ENCODE measurements at places on chromosomes 2 and 18. TPM values are rescaled to one million over a fixed set of nuclear protein-coding genes. Genes with fewer than 3 reads are reported as not detected.

Gene AKAIN1
- total RNA-seq, result not detected

Gene SLC11A1
- total RNA-seq, result 38.1 TPM

Gene CYP26B1
- total RNA-seq, result 1.2 TPM

Gene TM4SF20
- total RNA-seq, result not detected

Gene LOXL3
- total RNA-seq, result 8.6 TPM

Gene PLGLB2
- 0.66 TPM for total RNA-seq

Gene G6PC2
- not detected for total RNA-seq

Gene ATOH8
- 45.2 TPM for total RNA-seq

Gene UBXN2A
- 20.8 TPM for total RNA-seq

Gene TSGA10
- total RNA-seq, result 1.5 TPM

Gene ZAP70
- 1.2 TPM for total RNA-seq

DNA sequence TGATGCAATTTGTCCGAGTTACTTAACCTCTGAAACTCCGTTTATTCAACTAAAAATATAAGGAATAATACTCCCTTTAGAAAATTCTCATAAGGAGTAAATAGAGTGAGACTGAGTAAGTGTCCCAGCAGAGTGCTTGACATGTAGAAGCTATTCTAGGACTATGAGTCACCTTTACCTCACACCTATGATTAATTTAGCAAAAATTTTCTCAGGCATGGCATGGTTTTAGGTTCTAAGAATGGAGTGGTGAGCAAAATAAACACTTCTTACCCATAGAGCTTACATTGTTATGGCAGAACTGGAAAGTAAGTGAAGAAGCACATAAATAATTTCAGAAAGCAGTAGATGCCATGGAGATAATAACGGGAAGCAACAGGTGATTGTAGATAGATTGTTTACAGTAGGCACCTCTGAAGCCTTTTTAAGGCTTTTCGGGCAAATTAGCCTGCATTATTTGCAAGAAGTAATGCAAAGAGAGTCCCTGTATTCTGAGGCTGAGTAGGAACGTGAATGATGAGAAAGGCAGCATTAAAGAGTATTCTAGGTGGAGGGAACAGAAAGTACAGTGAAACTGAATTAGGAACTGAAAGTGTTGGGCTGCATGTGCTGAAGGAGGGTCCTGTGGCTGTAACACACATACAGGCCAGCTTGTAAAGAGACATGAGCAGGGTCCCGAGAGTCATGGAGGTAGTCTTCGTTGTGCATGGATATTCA is 209.2 kb downstream of the ZNF407 start:
- H3K27ac ChIP-seq, result peak overlapping the region; percentile 57
- H3K4me1 ChIP-seq, result peaks cover 29% of the 10 kb centered on the region
- H3K36me3 ChIP-seq, result no peaks in the 10 kb centered on the region
- no peaks in the 10 kb centered on the region for H3K27me3 ChIP-seq

DNA sequence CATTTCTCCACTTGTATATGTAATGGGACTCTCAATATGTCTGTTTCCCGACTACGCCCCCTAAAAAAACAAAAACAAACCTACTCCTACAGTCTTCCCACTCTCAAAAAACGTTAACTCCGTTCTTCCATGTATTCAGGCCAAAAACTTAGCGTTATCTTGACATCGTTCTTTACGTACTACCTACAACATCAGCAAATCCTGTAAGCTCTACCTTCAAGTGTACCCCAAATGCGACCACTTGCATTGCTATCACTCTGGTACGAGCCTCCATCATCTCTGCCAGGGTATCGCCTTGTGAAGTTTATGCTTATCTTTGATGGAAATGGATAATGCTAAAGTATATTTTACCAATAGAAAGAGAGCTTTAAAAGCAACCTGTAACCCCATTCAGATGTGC is 479 bp downstream of the GPATCH11 start:
- H3K36me3 ChIP-seq, result peaks cover 40% of the 10 kb centered on the region
- peak overlapping the region; percentile 80 for H3K27ac ChIP-seq
- H3K4me3 ChIP-seq, result peak overlapping the region; percentile 72
- no peak for DNase-seq
- peaks cover 44% of the 10 kb centered on the region for H3K4me1 ChIP-seq

- no peak overlapping the region for H3K4me3 ChIP-seq
- no peak overlapping the region for H3K27ac ChIP-seq
- H3K36me3 ChIP-seq, result no peaks in the 10 kb centered on the region
- no peaks in the 10 kb centered on the region for H3K4me1 ChIP-seq
- H3K27me3 ChIP-seq, result no peaks in the 10 kb centered on the region
Observed at GRCh38 chr2:197626965-197627625, 48.3 kb downstream of the RFTN2 start.

- H3K27me3 ChIP-seq, result no peaks in the 10 kb centered on the region
- no peaks in the 10 kb centered on the region for H3K4me1 ChIP-seq
- no peak overlapping the region for H3K4me3 ChIP-seq
- H3K36me3 ChIP-seq, result no peaks in the 10 kb centered on the region
- no peak for DNase-seq
Observed at GRCh38 chr2:121902171-121902591, 146.7 kb downstream of the TSN start.

DNA sequence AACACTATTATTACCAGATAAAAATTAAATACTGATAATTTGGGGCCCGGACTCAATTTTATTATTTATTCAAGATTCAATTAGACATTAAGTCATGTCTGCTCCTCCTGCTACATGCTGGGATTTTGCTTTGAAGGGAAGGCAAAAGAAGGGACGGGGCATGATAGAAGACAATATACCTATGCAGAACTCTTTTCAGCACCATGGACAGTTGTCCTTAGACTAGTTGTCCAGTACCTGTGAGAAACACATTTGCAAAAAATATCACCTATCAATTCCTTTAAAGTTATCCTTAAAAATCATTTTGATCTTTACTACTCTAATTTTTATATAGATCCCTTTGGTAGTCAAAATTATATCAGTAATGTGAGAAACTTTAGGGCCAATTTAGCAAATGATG is 100.2 kb upstream of the SULT1C3 start:
- no peak overlapping the region for H3K4me3 ChIP-seq
- no peaks in the 10 kb centered on the region for H3K27me3 ChIP-seq
- no peak for DNase-seq
- no peaks in the 10 kb centered on the region for H3K36me3 ChIP-seq

GRCh38 chr2:213792045-213792444 is 507.8 kb downstream of the SPAG16 start:
- H3K27me3 ChIP-seq, result no peaks in the 10 kb centered on the region
- H3K27ac ChIP-seq, result no peak overlapping the region
- no peak overlapping the region for H3K4me3 ChIP-seq
- DNase-seq, result no peak
- H3K4me1 ChIP-seq, result no peaks in the 10 kb centered on the region

- H3K27me3 ChIP-seq, result no peaks in the 10 kb centered on the region
- no peak for DNase-seq
- H3K4me1 ChIP-seq, result no peaks in the 10 kb centered on the region
Observed at GRCh38 chr2:169315357-169315756, 47.0 kb downstream of the LRP2 start.

DNA sequence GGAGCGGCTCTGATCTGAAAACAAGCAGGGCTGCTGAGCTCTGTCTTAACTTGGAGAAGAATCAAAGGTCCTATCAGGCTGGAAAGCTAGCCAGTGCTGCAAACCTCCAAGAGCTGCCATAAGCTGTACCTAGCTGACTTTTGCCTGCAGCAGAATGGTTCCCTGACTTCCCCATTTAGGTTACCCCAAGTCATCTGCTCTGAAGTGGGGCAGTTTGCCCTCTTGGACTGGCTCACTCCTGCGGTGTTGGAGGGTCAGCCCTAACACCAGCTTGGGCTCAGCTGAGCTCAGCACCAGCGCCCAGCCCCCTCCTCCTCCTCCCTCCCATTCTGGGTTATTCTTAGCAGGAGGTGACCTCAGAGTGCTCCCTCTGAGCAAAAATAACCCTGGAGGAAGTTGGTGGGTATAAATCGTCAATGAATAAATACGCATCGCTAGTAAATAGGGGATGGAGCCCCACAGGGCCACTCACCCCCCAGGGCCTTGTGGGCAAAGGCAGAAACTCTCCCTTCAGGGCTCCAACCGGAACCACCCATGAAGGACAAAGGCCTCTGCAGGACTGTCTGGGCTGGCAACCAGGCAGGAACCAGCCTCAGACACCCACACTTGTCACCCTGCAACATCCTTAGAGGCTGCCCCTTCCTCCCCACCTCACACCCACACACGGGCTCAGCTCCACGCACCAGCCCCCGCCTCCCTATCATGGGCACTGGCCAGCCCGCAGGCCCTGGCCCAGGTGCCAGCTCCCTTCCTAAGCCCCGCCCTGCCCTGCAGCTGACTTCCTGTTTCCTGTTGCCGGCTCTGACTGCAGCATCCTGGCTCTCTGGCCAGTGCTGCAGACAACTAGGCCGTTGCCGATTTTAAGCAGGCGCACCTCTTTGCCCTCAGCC is 46.9 kb downstream of the DNMT3A start:
- H3K4me3 ChIP-seq, result peak overlapping the region; percentile 13
- H3K27me3 ChIP-seq, result no peaks in the 10 kb centered on the region
- peaks cover 83% of the 10 kb centered on the region for H3K4me1 ChIP-seq
- H3K27ac ChIP-seq, result peak overlapping the region; percentile 77

GRCh38 chr2:16106619-16107018 is 166.3 kb downstream of the MYCN start:
- H3K4me1 ChIP-seq, result peaks cover 11% of the 10 kb centered on the region
- H3K36me3 ChIP-seq, result no peaks in the 10 kb centered on the region
- DNase-seq, result no peak

GRCh38 chr2:241386519-241386918 is 30.4 kb downstream of the FARP2 start:
- H3K4me3 ChIP-seq, result no peak overlapping the region
- no peaks in the 10 kb centered on the region for H3K36me3 ChIP-seq
- DNase-seq, result no peak
- H3K27ac ChIP-seq, result no peak overlapping the region

- H3K4me1 ChIP-seq, result peaks cover 49% of the 10 kb centered on the region
- H3K27ac ChIP-seq, result peak overlapping the region; percentile 90
- no peaks in the 10 kb centered on the region for H3K27me3 ChIP-seq
- no peaks in the 10 kb centered on the region for H3K36me3 ChIP-seq
- DNase-seq, result no peak
Observed at GRCh38 chr2:43081131-43081765, 145.2 kb downstream of the ZFP36L2 start.

GRCh38 chr2:120338015-120338414 is 7.9 kb upstream of the INHBB start:
- H3K27me3 ChIP-seq, result peaks cover 77% of the 10 kb centered on the region
- DNase-seq, result no peak
- no peaks in the 10 kb centered on the region for H3K36me3 ChIP-seq
- H3K4me3 ChIP-seq, result no peak overlapping the region
- H3K4me1 ChIP-seq, result peaks cover 2% of the 10 kb centered on the region

- no peak overlapping the region for H3K4me3 ChIP-seq
- no peaks in the 10 kb centered on the region for H3K36me3 ChIP-seq
- H3K27ac ChIP-seq, result no peak overlapping the region
- peaks cover 17% of the 10 kb centered on the region for H3K27me3 ChIP-seq
- DNase-seq, result no peak
- peaks cover 28% of the 10 kb centered on the region for H3K4me1 ChIP-seq
Observed at GRCh38 chr2:241542278-241542605, 16.3 kb upstream of the BOK start.

DNA sequence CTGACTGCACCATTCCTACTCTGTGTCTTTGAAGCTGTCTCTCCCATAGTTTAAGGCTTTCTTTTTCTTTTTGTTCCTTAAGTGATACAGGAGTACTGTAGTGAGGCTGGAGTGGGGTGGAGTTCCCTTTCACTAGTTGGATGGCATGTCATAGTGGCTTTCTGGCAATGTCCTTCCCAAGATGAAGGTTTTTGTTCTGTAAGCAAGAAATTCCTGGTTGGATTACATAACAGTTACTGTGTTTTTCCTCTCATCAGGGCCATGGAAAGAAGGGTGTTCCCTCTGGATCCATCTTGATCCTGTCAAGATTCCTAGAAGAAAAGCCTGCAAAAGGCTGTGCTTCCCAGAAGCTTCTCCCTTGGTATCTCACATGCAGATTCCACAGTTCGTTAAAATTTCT is 84.2 kb downstream of the ACKR3 start:
- H3K4me3 ChIP-seq, result no peak overlapping the region
- H3K27ac ChIP-seq, result peak overlapping the region; percentile 27
- no peaks in the 10 kb centered on the region for H3K4me1 ChIP-seq
- no peaks in the 10 kb centered on the region for H3K27me3 ChIP-seq

GRCh38 chr2:181394741-181395437 is 62.3 kb upstream of the ITGA4 start:
- no peaks in the 10 kb centered on the region for H3K27me3 ChIP-seq
- no peaks in the 10 kb centered on the region for H3K4me1 ChIP-seq
- DNase-seq, result no peak
- H3K4me3 ChIP-seq, result no peak overlapping the region

DNA sequence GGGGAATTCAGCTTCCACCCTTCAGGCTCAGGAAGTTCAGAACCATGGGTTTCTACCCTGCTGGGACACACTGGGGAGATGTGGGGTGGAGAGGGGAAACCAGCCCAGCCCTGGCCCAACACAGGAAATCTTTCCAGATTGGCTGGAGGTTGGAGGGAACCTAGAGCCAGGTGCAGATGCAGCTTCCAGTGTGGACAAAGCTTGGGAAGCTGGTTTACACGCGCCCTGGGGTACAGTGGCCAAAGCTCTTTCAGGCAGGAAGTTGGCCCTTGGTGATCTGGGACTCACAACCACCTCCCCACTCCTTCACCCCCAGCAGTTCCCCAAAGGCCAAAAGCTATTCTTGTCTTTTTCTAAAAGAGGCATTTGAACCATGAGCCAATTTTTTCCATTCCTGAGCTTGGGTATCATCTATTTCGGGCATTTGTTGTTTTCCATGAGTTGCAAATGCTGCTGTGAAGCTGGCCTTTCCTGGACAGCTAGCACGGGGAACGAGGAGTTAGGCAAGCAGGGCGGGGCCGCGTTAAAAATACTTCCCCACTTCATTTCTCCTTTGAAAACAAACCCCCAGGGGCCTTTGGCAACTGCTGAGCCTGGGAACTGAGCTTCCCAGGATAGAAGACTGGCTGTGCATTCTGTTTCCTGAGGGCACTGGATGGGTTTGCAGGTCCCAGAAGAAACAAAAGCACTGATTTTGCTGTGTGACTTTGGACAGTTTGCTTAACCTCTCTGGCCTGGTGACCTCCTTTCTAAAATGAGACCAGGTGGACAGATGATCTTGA is 3.1 kb upstream of the ARID5A start:
- peak; percentile 97 for DNase-seq
- H3K27me3 ChIP-seq, result no peaks in the 10 kb centered on the region
- H3K4me3 ChIP-seq, result peak overlapping the region; percentile 19
- peak overlapping the region; percentile 99 for H3K27ac ChIP-seq

DNA sequence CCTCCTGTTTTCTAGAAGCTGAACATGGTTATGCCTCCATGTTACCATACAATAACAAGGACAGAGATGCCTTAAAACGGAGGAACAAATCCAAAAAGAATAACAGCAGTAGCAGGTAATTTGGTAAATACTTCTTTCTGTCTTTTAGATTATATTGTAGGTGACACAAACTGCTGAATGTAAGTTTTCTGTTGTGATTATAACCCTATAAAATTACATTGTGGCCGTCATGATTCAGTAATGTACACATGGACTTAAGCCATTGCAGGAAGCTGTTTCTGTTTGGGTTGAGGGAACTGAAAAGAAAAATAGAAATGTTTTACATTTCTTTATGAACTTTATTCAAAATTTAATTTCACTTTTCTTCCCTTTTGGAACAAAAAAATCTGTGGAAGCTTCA is 1.2 kb downstream of the MXD1 start:
- H3K4me3 ChIP-seq, result peak overlapping the region; percentile 99
- peaks cover 24% of the 10 kb centered on the region for H3K4me1 ChIP-seq
- no peaks in the 10 kb centered on the region for H3K27me3 ChIP-seq
- no peaks in the 10 kb centered on the region for H3K36me3 ChIP-seq

Measured in esophagus muscularis mucosa (tissue), 4 donors.